ENCODE measurements at places on chromosomes 11 and 22. TPM values are rescaled to one million over a fixed set of nuclear protein-coding genes. Genes with fewer than 3 reads are reported as not detected.

The MALAT1 gene
- total RNA-seq = 12,540 TPM

The RAB39A gene
- 3.6 TPM for total RNA-seq

The ANGPTL5 gene
- total RNA-seq = not detected

The C11orf24 gene
- total RNA-seq = 78.0 TPM

The BRMS1 gene
- 59.2 TPM for total RNA-seq

The MPPED2 gene
- 0.37 TPM for total RNA-seq

The TMPRSS4 gene
- total RNA-seq = not detected

The FAT3 gene
- not detected for total RNA-seq

The APOL3 gene
- 38.4 TPM for total RNA-seq

The MRGPRX4 gene
- total RNA-seq = not detected

The OR9Q2 gene
- not detected for total RNA-seq

The DTX4 gene
- total RNA-seq = 24.2 TPM

The OR52E8 gene
- total RNA-seq = not detected

The SLC25A18 gene
- 0.15 TPM for total RNA-seq

The C11orf21 gene
- total RNA-seq = 5.2 TPM

The MUC6 gene
- total RNA-seq = not detected

The GSTT2B gene
- total RNA-seq = not detected

The ISX gene
- total RNA-seq = not detected

The DGAT2 gene
- total RNA-seq = 6.9 TPM

The ANKK1 gene
- total RNA-seq = 0.20 TPM

The ALG12 gene
- total RNA-seq = 18.2 TPM

The NFAM1 gene
- total RNA-seq = 0.18 TPM

The LRRC4C gene
- total RNA-seq = not detected
